ENCODE measurements at places on chromosomes 3 and 15. TPM values are rescaled to one million over a fixed set of nuclear protein-coding genes. Genes with fewer than 3 reads are reported as not detected.

Gene PLCH1
- total RNA-seq: not detected

Gene CPEB1
- 2.5 TPM for total RNA-seq

DNA sequence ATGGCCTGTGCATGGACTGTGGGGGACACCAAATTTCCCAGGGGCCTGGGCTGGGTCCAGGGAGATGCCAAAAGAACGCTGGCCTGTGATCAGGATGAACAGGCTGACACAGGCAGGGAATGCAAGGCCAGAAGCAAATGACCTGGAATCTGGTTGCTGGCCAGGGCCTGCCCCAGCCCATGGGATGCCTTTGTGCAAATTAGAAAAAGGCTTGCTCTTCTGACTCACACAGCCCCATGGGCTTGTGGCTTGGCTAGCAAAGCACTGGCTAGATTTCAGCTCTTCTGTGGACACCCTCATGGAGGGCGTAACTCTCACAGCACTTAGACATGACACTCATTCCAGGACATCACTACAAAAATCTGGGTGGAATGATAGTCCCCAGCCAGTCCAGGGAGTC, 356.0 kb downstream of the SHQ1 start:
- peak; percentile 90 for DNase-seq

DNA sequence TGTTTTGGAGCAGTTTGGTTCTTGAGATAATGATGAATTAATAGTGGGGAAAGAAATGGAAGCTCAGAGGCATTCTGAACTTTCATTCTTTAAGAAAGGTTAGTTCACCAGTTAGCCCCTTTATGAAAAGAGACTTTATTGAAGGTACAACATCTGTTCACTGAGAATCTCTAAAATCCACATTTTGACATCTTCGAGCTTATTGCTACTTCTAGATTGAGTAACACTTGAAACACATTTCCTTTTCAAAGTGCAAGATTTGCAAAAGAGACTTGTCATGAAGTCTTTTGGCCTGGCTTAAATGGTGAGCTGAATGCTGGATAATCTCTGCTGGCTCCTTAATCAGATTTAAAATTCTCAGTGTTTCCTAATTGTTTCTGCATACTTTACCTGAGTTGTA, 42.3 kb downstream of the RAB8B start:
- DNase-seq: no peak

DNA sequence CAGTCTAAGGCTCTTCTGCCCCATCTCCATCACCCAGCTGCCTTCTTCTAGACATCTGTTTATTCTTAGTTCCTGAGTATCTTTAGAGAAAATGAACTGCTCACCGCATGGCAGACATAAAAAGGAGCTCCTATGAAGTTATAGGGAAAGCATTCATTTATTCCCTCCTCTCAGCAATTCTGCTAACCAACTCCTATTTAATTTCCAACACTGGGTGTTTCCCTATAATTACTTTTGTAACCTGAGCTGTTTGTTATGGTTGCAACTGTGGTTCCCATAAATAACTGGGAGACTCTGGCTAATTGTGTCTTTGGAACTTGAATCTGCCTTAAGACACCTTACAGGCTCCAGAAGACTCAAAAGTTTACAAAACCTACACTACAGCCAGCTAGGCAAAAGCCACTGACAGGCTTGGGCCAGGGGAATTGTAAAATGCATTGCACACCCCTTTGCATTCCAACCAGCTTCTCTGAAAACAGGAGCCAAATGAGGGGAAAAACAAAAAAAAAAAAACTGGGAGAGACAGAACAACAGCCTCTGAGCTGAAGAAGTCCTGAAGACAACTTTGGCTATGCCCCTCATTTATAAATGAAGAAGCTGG, 231.5 kb upstream of the FEZF2 start:
- DNase-seq: no peak

DNA sequence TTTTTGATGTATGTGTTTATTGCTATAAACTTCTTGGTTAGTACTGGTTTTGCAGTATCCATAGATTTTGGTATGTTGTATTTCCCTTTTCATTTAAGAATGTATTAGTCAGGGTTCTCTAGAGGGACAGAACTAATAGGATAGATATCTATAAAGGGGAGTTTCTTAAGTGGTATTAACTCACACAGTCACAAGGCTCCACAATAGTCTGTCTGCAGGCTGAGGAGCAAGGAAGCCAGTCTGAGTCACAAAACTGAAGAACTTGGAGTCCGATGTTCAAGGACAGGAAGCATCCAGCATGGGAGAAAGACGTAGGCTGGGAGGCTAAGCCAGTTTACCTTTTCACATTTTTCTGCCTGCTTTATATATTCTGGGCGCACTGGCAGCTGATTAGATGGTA, 8.4 kb downstream of the ARL6 start:
- no peak for DNase-seq

Data from mesenteric fat pad (tissue), 1 donor.